ENCODE measurements at places on chromosomes 6 and 20.

- DNase-seq = no peak
Observed at GRCh38 chr6:108897371-108897770, 49.1 kb downstream of the ARMC2 start.

GRCh38 chr6:163860287-163861081 is 446.0 kb downstream of the QKI start:
- DNase-seq = no peak

- DNase-seq = no peak
Observed at GRCh38 chr6:37145443-37145842, 24.5 kb upstream of the PIM1 start.

DNA sequence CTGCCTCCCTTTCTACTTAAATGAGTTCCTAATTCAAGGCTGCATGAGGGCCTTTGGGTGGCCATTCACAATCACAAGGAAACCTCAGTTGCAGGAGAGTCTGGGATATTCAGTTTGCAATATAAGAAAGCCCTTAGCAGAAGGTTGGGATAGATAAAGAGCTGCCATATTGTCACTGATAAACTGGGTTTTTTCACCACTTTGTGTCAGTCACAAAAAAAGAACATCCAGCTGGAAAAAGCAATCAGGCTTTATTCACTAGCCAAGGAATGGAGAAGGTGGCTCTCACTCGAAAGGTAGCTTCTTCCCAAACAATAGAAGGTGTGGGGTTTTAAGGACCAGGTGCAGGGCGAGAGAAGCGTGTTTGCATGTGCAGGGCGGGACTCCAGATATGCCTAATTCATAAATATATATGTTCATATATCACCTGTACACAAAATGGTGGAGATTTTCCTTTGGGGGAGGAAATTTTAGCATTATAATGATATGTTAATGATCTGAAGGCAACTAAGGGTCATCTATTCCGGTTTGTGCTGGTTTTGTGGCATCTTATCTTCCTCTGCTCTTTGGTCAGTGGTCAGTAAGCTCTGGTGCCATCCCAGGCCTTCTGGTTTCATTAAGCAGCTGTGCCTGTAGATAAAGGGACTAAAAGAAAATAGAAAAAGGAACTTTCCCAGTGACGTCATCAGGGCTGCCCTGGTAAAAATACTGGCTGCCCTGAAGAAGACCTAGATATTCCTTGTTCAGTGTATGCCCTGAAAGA is 97.1 kb upstream of the IYD start:
- no peak for DNase-seq

DNA sequence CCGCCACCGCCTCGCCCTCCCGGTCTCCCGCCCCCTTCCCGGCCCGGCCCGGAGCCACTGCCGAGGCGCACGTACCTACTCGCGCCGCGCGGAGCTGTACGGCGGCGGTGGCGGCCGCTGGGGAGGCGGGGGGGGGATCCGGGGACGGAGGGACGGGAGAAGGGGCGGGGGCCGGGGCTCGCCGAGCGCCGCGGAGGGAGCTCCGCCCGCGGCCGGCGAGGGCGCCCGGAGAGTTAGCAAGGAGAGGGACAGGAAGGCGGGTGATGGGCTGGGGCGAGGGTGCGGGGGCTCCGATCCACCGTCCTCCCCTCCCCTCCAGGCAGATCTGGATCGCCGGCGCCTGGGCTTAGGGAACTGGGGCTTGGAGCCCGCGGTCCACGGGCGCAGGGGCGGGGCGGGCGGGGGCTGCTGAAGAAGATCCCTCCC is 548 bp upstream of the TMEM74B start:
- DNase-seq = no peak

Data from glomerular endothelial cell (primary cell).